ENCODE measurements at places on chromosomes 5 and 9.
A peak's percentile ranks its signal among the peaks of the same experiment; 100 is the strongest.

- DNase-seq = peak; percentile 66
Observed at GRCh38 chr5:54013556-54014194, 296.7 kb downstream of the ARL15 start.

DNA sequence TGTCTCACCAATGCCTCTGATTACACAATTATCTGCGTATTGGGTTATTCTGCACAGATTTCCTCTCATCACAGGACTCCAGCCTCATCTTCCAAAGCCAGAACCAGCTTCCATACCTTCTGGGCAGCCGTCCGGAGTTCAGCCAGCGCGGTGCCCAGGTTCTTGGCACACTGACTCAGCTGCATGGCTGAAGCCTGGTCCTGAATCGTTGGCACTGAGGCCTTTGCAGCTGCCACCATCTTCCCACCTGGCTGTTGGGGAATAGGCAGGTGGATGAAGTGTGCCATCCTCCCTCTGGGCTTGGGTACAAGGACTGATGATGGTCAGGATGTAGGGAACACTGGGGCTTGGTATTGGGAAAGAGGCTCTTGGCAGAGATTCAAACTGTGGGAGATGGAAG, 17.9 kb downstream of the TLN1 start:
- DNase-seq = no peak

DNA sequence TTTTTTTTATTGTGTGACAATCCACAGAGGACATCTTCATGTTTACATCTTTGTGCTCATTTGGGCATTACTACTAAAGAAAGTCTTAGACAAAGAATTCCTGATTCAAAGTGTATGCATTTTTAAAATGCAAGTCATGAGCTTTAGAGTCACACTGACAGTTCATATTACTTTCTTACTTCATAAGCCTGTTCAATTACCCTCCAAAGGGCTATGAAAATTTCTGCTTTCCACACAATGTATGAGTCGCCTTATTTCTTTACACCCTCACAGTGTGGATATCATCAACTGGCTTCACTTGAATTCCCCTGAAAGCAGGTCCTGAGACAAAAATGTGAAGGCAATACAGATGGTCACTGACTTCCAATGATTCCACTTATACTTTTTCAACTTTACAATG, 280.4 kb upstream of the PTGER4 start:
- no peak for DNase-seq

- DNase-seq = no peak
Observed at GRCh38 chr9:130320723-130321481, 55.3 kb downstream of the HMCN2 start.

- no peak for DNase-seq
Observed at GRCh38 chr9:126783949-126784348, 20.9 kb upstream of the ZBTB43 start.

DNA sequence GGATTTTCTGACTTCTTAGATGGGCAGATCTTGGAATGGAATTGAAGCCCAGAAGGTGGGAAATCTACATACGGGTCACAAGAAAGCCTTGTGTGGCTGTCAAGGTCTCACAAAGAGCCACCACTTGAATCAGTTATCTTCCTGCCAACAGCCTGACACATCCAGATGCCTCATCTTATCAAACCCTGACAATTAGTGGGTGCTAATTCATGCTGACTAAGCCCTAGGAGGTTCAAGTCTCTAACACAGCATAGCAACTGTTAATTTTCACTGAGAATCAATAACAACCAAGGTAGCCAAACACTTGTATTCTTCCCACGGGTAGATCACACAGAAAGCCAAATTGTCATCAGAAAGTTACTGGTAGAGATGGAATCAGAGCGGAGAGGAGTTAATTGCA, 222.2 kb downstream of the TMEM167A start:
- no peak for DNase-seq

- no peak for DNase-seq
Observed at GRCh38 chr5:139524940-139525585, 36.1 kb upstream of the UBE2D2 start.

GRCh38 chr5:165495829-165496380, 1990.5 kb downstream of the MAT2B start:
- no peak for DNase-seq

DNA sequence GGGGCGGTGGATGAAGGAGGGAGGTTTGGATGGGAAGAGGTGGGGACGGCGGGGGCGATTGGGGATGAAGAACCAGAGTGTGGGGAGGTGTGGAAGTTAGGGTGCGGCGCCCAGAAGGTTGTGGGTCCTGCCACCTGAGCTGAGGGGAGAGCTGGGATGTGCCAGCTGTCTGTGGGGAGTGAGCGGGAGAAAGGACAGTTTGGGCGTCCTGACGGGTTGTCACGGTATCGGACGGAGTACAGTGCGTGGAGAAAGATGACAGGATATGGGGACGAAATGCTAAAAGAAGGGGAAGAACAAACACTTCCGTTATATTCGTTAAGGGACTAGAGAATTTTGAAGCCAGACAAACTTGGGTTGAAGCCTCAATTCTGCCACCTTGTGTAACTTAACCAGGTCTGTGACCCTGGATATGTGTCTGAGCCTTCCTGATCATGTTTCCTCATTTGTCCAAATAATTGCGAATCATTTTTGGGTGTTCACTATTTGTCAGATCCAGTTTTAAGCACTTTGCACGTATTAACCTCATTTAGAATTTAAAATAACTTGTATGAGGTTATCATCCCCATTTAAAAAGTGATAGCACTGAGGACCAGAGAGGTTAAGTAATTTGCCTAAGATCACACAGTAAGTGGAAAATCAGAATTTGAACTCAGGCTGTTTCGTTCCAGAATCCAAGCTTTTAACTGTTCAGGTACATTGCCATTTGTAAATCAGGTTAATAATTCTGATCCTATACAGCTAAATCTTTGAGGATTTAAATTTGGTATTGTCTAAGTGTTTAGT, 689 bp downstream of the CNTRL start:
- no peak for DNase-seq

DNA sequence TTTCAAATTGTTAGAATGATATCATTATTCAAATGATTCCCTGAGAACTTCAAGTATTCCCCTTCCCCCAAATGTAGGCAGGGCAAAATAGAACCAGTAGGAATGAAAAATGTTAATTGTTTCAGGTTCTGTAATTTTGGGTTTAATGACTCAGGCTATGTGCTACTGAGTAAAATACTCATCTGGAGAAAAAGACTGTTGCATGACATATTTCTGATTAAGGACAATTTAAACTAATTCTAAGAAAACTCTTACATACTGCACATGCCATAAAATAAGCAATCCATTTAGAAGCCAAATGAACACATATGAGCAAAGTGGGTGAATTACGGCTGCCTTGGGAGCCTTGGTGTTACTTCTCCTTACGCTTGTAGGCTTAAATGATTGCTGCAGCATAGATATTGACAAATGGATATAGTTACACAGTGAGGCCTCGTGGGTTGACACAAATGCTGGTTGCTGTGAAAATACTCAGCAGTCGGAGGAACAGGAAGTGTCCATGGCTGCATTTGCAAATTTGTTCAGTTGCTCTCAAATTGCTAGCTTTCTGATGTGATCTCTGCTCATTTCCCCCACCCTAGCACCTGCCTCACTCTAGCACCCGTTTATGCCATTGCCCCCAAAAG, 174.9 kb upstream of the DMAC1 start:
- DNase-seq = no peak

DNA sequence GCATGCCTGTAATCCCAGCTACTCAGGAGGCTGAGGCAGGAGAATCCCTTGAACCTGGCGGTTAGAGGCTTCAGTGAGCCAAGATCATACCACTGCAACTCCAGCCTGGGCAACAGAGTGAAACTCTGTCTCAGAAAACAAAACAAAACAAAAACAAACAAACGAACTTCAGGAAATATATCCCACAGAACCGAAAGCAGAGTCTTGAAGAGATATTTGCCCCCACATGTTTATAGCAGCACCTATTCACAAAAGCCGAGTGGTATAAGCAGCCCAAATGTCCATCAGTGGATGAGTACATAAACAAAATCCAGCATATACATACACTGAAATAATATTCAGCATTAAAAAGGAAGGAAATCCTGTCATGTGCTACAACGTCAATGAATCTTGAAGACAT, 57.6 kb upstream of the GRIN3A start:
- DNase-seq = no peak
